Putamen (tissue), 1 donor: ENCODE measurements at places on chromosomes 3 and 15.

DNA sequence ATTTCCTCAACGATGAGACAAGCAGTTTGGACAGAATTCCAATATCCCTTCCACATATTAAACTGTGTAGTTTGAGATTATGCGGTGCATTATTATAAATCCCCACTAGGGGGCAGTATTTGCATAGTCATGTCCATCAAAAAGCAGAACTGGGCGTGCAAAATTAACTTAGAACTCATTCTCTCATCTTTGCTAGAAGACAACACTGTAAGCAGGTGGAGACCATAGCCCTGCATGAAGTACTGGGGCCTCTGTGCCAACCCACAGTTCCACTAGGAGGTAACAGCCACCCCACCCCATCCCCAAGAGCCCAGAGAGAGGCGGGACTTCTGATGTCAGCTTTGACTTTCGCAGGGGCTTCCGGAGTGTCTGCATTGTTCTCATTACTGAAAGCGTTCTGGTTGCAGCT lies 106.6 kb upstream of the TMC3 start:
- DNase-seq: peak; percentile 70

DNA sequence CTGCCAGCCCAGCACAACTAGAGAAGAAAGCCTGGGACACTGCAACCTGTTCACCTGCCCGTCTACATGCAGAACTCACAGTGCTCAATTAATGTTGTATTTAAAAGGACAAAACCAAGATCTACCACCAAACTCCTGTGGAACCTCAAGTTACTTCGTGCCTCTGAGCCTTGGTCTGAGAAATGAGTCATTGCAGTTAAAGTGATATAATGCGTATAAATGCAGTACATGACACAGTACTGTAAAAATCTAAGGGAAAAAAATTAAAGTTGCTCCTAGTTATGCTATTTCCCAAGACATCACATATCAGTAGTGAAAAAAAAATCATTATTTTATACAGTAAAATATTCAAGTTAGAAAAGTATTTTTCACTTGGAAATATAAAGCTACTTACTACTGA lies 138.9 kb downstream of the ZIC4 start:
- no peak for DNase-seq

DNA sequence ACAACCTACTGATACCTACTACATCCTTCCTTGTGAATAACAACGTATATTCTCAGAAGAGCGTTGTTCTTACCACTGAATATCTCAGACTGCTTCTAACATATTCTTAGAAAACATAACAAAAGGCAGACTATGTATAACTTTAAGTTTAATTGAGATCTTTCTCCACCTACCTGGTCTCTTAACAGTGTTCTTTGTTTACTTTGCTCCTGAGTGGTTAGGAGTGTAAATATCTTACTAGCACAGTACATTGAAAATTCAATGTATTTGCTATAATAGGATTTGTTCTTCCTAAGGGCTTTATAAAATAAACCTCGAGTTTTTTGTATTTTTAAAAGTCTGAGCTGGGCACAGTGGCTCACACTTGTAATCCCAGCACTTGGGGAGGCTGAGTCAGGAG lies 7.9 kb upstream of the BLM start:
- no peak for DNase-seq

DNA sequence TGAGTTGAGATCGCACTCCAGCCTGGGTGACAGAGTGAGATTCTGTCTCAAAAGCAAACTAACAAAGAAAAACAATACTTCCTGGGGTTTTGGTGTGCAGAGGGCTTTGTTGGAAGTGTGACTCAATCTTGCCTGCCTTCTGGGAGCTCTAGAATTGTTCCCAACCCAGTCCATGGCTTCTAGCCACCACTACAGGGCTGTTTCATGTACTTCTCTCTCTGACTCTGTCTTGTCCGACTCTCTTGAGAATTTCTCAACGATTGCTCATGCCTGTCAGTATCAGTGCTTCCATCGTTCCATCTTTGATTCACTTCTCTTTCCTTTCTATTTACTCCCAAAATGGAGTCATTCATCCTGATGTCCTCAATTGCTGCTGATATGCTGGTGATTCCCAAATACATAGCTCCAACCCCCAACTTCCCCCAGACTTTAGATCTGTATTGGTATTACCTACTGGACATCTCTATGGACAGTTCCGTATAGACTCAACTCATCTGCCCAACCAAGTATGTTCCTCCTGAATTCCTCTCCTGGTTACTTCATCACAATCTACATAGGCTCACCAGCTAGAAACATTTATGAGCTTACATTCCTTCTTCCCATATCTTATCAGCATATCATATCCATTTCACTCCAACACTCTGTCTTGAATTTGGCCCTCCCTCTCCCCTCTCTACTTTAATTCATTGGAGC lies 1.8 kb upstream of the AP2M1 start:
- DNase-seq: no peak

DNA sequence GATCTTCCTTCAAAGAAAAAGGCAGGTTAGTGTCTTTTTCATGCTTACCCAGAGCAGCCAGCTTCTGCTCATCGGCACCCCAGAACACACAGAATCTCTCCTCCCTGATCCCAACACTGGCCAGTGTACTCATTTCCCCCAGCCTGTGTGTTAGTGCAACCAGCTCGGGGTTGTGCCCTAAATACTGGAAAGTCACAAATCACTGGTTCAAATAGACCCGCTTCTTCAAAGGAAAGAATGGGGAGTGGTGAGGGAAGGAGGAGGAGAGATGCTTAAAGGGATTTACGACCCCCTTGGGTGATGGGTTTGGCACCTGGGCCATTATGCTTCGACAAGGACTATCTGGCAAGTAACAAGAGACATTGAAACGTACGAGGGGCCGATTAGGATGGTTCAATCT lies 114.0 kb downstream of the FOXB1 start:
- DNase-seq: no peak

DNA sequence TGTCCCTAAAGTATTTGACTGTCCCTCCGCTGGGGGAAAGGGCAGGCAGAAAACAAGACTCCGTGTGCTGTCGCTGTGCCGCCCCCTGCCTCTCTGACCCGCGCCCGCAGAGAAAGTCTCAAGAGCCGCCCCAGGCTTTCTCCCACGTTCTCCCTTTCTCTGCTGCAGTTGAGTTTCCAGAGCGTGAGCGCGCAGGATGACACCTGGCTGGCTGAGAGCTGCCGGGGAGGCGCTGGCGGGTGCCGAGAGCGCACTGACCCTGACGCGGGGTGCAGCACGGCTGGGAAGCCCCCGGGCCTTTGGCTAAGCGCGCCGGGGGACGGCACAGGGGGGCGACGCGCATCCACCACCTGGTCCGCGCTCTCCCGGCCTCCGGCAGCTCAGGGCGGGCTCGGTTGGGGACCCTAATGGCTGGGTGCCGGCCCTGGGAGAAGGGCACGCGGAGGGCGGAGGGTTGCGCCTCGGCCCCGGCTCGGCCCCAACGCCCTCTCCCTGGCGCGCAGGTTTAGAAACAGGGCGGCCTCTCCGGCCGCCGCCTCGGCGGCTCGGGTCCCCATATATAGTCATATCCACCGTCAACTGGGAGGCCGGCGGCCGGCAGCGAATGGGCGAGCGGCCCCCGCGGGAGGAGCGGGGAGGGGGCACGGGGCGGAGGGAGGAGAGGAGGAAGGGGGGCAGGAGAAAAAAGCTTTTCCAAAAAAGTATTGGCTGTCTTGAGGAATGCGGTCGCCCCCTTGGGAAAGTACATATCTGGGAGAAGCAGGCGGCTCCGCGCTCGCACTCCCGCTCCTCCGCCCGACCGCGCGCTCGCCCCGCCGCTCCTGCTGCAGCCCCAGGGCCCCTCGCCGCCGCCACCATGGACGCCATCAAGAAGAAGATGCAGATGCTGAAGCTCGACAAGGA lies at the start of gene TPM1:
TSS of gene TPM1 (plus strand) at position 774 of the 903 bp plus-strand sequence. CDS start at position 857, 83 bp downstream.
- DNase-seq: peak; percentile 30

GRCh38 chr3:16828815-16829214 lies 55.9 kb upstream of the PLCL2 start:
- no peak for DNase-seq

GRCh38 chr3:138911621-138912020 lies 35.3 kb downstream of the FOXL2 start:
- no peak for DNase-seq

DNA sequence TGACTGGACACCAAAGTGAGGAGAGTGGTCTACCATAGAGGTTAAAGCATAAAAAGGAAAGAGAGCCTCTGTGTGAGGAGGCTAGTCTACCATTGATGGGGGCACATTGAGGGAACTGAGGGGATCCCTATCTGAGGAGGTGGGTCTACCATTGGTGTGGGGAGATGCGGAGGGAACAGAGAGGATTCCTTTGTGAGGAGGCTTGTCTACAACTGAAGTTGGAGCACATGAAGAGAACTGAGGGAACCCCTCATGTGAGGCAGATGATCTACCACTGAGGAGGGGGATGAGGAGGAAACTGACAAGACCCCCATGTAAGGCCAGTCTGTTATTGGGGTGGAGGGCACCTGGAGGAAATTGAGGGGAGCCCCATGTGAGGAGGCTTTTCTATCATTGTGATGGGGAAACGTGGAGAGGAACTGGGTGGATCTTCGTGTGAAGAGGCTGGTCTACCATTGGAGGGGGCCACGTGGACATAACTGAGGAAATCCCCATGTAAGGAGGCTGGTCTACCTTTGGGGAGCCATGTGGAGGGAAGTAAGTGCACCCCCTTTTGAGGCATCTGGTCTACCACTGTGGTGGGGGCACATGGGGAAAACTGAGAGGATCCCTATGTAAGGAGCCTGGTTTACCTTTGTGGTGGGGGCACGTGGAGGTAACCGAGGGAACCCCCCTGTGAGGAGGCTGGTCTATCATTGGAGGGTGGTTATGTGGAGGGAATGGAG lies 160.1 kb downstream of the FBLN2 start:
- no peak for DNase-seq

DNA sequence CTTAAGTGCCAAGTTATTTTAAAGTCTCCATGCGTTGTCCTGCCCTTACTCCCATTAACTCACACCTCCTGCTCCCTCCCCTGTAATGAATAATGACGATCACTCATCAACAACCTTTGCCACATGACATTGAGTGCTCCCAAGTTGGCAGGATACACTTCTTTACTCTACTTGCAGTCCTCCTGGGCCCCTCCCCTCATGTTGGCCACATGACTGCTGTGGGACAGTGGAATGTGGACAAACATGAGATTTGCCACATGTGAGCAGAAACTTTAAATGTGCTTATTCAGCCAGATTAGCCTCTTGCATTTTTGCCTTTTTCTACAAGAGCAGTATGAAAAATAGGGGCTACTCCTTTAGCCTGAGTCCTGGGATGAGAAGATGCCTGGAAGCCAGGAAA lies 167.9 kb downstream of the DCLK3 start:
- no peak for DNase-seq

DNA sequence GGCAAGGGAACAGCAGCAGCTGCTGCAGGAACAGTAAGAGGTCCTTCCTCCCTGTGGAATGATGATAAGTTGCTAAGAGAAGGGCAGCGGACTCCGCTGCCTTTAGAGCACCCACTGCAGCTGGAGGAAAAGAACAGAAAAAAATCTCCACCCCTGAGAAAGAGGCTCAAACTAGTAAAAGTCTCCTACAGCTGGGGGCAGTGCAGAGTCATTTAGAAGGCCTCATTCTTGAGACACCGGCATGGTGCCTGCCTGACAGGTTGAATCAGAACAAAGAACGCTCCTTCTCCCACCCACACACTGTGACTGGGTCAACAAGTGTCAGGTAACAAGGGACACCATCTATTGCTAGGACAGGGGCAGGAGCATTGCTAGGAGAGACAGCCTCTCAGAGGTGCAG lies 188.4 kb downstream of the ABHD5 start:
- DNase-seq: no peak

DNA sequence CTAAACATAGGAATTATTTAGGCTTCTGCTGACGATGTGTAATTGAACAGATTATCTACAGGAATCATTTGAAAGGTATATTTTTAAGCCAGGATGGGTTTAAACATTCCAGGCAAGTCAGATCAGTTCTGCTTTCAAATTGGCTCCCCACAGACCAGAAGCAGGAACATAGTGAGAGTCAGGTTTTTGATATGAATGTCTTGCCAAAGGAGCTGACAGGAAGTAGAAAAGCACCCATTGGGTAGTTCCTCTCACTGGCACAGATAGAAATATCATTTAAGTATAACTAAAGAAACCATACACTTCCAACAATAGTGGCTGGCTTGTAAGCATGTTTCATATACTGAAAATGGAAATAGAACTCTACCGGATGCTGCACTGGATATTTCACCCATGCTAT lies 95.2 kb downstream of the CLDN1 start:
- peak; percentile 7 for DNase-seq

DNA sequence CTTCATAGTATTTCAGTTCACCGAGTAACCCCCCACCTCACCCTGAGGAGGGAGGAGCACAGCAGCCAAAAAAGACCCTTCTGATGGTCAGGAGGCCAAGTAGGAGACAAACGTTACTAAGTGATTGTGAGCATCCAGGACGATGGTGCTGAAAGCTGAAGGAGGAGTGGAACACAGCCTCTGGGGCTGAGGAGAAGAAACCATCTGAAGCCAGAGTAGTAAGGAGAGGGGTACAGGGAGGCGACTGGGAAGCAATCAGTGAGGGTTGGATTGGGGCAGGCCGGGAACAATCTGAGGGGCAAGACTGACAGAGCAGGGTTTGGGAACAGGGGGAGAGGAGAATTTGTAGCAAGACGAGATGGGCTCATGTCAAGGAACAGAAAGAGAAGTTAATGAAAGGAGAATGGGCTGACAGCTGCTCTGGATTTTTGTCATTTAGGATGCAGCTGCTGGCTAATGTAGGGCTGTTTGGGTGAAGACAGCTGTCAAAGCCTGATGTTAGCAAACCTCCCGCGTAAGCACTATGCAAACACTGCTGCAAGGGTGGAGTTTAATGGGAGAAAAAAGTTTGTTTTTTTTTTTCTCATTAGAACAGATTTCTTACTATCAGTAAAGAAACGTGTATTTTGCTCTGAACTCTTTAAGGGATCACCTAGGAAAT lies 622.2 kb downstream of the EDEM1 start:
- DNase-seq: no peak

GRCh38 chr15:42171122-42171521 lies 14.7 kb upstream of the PLA2G4F start:
- no peak for DNase-seq

DNA sequence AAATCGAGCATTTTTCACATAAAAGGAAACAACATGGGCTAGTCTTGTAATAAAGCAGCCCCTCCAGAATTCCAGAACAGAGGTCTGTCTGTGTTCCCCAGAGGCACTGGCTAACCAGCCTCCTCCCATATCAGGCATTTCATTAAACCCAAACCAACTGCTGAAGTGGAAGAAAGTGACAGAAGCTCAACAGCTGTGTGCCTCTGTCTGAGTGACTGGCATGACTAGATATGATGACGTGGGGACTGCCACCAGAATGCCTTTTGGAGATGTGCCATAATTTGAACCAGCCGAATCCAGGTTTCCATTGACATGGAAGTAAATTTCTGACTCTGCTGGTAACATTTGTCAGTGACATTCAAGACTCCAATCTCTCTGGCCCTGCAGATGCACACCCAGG lies 8.7 kb downstream of the LIMD1 start:
- DNase-seq: no peak

DNA sequence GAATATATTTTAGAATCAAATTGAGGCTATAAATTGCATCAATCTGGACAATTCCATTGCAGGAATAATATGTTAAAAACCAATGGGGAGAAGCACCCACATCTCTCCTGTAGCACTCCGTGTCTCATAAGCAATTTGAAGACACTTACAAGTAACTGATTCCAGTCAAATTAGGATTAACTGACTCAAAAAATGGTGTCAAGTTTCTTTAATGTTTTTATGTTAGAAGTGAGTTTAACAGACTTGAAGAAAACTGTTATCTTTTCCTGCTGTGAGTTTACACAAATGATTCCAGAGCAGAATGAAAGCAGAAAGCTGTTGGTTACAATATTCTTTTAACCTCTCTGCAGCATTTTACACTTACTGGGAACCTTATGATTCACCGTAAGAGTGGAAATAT lies 23.2 kb downstream of the RLBP1 start:
- DNase-seq: no peak
